Left kidney (tissue), 8 donors: ENCODE measurements at places on chromosomes 12 and 14.

DNA sequence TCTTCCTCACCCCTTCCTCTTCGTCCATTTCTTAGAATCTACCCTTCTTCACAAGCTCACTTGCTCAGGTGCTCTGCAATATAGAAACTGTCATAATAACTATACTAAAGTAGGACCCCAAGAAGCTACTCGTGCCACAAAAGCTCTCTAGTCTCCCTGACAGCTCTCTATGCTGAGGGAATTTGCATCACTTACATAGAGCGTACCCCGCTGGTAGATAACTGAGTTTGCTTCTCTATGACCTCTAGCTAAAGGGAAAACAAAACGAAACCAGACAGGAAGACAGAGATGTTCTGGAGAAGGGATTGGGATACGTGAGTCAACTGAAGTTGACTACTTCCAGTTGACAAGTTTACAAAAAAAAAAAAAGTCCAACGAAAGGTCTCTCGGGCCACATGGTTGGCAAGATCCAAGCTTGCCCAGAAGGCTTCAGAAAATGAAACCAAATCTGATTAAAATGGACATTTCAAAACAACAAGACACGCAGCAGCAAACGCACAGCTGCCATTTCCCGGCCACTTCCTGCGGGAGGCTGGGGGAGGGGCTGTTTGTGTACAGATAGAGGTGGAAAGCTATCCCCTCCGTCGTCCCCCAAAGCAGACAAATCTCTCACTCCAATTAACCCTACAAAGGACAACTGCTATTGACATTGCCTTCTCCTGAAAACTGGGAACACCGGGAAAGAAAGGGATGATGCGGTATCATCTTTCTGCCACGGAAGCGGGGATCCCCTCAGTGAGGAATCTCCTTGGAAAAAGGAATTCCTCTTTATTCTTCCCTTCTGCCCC is 1.3 kb downstream of the BAZ2A start:
- no peak for DNase-seq

DNA sequence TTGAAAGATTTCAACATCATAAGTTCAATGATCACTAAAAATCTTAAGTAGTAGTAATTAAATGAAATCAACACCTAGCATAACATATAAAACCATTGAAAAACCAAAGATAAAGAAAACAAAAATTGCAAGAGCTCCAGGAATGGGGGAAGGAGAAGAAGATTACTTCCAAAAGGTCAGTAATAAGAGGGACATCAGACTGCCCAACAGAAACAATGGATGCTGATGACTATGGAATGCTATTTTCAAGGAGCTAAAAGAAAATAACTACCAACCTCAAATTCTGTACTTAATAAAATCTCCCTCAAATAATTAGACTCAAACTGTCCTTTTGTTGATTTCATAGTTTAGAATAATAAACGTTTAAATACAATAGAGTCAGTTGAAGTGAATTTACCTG is 314.5 kb upstream of the LMO3 start:
- DNase-seq = no peak

- no peak for DNase-seq
Measured at GRCh38 chr14:70595443-70596185, 4.8 kb downstream of the MED6 start.

DNA sequence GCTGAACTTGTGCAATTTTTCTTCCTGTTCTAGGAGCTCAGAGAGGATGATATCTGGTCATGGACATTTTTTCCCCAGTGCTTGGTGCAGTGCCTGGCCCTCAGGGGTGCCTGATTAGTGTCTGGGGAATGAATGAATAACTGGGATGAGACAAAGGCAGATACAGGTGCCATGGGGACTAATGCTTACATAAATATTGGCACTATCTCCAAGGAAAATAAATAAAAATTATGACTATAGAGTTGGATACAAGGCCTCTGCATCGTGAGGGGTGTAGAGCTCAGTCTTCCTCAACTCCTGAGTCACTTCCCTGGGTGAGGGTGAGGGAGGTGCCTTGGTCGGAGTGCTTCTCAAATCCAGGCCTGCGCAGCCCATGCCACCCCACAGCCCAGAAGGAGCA is 188.6 kb downstream of the KCNA5 start:
- DNase-seq = no peak

DNA sequence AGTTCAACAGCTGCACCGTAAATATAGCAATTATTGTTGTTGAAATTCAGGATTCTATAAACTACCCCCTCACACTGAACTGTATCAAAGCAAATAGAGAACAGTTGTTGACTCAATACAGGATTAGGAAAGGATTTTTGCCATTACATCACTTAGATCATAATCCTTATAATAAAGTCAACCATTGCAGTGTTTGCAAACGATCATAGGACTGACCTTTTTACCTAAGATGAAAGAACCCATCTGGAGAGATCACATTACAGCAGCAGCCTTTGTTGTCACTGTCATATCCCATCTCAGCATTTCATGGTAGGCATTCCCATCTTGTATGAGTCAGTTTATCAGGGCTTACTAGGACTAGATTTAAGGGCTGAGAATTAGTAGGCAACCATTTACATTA is 96.1 kb downstream of the IPO8 start:
- DNase-seq = no peak

DNA sequence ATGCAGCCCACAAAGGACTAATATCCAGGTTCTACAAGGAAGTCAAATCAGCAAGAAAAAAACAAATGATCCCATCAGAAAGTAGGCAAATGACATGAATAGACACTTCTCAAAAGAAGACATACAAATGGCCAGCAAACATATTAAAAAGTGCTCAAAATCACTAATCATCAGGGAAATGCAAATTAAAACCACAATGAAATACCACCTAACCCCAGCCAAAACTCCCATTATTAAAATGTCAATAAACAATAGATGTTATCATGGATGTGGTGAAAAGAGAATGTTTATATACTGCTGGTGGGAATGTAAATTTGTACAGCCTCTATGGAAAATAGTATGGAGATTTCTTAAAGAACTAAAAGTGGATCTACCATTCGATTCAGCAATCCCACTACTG is 25.0 kb downstream of the SLC41A2 start:
- DNase-seq = no peak

GRCh38 chr14:71610149-71610548 is 322.1 kb upstream of the RGS6 start:
- no peak for DNase-seq

DNA sequence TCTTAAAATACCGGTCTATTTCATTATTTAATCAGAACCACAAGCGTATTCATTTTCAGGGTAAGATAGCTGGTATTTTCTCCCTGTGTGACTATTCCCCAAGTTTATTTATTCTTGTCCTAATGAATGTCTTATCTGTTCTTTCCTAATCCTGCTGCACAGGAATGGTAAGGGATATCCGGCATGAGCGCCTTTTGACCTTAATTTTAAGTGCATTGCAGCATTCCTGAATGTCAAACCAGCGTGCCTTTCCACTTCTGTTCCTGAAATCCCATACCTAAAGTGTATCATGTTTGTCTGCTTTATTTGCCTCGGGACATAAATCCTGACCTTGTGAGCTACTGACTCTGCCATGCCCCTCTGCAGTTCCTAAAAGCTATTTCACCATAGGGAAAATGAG is 1713.2 kb upstream of the FLRT2 start:
- peak; percentile 62 for DNase-seq

- no peak for DNase-seq
Measured at GRCh38 chr12:55965240-55965639, 602 bp downstream of the PMEL start.

DNA sequence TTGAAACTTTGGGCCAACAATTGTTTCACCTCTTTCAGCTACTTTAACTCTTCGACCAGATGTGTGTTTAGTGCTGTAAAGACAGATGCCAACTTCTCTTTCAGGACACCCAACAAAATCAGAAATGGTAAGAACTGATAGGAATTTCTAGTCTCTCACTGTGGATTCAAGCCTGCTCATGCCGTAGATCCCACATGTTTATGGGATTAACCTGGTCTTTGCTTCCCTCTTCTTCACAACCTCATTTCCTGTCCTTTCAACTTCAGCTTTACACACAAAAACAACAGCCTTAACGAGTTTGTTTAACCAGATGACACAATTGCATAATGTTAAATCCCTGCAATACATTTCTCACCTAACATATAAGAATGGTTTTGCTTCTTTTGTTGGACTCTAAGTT is 1031.9 kb upstream of the LRFN5 start:
- no peak for DNase-seq

- DNase-seq = no peak
Measured at GRCh38 chr14:42927313-42927712, 1320.6 kb downstream of the LRFN5 start.

DNA sequence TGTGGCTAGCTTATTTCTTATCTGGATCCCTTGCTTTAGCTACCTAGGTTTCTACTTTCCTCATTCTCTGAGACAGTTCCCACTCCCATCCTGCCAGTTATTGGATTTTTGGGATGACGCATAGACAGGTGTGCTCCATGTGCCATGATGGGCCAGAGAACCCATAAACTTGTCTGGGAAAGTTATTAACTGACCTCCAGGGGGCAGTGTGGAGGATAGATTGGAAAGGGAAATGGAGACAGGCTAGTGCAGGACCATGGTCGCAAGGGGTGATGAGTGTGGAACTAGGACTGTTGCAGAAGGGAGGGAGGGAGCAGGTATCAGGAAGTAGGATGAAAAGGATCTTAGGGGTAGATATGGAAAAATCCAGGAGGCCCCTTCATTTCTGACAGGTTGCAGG is 80.3 kb downstream of the ESRRB start:
- DNase-seq = peak; percentile 45

DNA sequence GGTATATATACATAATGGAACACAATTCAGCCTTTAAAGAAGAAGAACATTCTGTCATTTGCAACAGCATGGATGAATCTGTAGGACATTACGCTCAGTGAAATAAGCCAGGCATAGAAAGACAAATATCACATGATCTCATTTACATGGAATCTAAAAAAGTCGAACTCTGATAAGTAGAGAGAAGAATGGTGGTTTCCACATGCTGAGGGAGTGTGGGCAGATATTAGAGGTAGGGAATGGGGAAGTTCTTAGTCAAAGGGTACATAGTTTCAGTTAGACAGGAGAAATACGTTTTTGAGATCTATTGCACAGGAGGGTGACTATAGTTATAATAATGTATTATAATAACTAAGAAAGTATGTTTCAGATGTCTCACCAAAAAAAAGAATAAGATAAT is 71.4 kb downstream of the ADAMTS20 start:
- no peak for DNase-seq

DNA sequence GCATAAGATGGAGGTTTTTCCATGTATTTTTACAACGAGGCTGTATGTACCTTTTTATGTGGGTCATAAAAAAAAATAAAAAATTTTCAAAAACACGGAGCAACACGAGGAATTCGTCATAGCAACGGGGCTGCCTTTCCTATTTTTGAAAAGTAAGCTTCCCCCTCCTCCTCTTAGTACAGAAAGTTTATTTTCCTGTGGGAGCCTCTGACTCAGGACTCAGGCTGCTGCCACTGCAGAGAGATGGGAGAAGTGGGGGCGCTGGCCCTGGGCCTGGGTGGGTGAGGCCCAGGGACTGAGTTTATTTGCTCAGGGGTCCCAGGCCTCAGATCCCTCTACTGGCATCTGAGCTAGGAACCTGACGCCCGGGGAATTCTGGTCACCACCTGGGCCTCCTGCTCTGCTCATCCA is 10.2 kb upstream of the CMKLR1 start:
- no peak for DNase-seq

GRCh38 chr14:92247341-92247740 is 75.6 kb upstream of the SLC24A4 start:
- no peak for DNase-seq

DNA sequence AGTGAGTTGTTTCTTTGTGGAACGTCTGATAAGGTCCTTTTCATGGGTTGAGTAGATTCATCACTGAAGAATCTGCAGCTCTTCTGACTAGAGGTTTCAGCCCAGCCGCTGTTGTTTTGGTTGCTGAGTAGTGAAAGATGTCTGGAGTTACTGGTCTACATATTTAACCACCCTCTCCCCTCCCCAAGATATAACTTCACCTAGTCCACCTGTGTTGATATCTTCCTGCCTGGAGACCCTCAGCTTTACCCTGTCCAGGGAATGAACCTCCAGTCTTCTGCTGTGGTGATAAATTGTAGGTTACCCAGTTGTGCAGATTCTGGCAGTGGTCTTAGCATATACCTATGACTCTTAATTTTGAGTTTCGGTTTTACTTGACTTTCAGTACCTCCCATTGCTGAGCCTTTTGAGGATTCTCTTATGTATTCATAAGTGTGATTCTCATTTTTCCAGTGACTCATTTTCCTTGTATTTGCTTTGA is 62.9 kb downstream of the CCDC91 start:
- DNase-seq = no peak

DNA sequence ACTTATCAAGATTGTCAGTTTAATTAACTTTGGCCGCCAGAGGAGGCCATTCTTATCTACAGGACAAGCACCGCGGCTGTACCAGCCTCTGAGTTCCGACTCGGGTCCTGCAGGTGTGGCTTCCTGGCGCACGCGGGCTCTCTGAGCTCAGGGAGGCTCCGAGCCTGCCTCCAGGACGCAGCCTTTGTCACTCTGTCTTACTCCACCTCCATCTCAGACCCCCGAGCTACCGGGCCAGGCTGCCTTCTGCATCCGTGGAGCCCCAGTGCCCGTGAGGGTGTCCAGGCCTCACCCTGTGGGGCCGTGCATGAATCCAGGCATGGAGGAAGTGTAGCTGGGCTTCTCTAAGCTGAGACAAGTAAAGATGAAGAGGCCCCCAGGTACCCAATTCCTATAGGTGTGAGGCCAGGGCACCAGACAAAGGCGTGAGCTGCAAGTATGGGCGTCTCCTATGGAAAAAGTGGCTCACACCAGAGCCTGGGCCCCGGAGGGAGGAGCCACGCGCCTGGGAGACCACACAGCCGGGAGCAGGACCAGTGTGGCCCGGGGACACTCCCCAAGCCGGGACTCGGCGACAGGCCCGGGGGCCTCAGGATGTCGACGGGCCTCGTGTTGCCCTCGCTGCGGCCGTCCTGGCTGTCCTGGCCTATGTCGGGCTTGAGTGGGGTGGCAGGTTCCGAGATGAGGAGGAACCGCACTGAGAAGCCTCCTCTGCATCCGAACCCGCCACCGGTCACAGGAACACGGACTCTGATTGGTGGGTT is 42.8 kb downstream of the NOC4L start:
- no peak for DNase-seq

DNA sequence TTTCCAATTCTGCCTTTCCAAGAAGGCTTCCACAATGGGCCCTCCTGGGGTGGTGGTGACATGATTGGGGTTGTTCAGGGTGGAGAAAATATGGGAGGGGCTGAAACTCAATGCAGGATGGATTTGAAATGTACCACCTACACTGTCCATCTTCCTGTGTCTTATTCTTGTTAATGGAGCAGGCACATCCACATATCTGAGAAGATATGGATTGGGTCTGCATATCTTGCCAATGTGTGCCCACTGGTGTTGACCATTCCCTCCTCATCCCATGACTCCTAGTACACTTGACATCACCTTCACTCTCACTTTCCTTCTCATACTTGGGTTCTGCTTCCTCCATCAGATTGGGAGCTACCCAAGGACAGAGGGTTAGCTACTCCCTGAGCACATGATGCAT is 7.2 kb downstream of the KRT76 start:
- DNase-seq = no peak

DNA sequence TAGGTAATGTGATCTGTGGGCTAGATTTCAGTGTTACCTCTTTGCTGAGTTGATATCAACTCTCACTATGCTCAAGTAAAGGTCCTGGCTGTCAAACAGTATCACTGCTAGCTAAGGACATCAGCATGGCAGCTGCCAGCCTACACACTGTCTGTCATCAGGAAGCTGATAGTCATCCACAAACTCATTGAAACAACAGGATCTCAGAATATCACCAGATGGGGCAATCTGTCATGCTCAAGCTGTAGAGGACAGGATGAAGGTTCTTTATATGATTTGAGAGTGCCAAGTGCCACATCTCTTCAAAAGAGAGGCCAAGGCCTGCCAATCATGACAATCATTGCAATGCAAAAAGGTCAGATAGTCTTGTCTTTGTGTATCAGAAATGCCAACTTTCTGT is 811.5 kb upstream of the SEL1L start:
- DNase-seq = no peak
